GM20000 (cell line): ENCODE measurements at places on chromosomes 12 and 14.

DNA sequence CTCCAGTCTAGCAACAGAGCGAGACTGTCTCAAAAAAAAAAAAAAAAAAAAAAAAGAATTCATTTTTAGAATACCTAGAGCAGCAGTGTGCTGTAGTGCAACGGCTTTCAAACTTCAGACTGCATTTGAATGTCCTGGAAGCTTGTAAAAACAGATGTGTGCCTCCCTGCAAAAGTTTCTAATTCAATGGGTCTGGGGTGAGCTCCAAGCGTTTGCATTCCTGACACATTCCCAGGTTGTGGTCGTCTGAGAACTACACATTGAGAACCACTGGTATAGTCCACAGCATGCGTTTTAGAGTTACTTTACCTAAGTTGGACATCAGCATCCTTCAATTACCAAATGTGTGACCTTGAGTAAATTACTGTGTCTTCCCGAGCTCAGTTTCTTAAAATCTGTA is 816.8 kb downstream of the NRXN3 start:
- no peak for DNase-seq

- DNase-seq = no peak
Measured at GRCh38 chr14:31207287-31207754, 272 bp downstream of the HECTD1 start.

DNA sequence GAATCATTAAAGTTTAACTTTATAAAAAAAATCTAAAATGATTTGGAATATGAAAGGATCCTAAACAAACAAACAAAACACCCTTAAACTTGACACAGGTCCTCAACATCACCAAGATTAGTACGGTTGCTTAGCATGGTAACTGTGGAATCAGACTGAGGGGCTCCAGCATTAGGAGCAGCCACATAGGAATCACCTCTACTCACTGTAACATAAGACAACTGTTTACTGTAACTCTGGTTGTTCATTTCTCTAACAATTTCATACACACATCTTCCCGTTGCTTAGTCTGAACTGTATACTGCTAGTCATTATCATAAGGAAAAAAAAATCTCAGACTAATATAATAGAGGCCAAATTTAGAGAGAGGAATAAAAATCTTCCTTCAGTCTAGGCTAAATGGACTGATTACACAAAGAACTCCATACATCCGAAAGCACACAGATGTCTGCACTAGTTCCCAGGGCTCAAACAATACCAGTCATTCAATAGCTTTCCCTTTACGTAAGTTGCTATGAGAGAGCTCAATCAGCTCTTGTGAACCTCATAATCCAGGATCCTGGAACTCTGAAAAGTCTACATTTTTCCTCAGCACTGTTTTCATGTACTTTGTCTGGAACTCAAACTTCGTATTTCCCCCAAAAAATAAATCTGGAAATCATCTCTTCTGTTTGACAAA is 26.0 kb downstream of the LRP6 start:
- DNase-seq = no peak

GRCh38 chr12:66312189-66312588 is 9.9 kb downstream of the HELB start:
- no peak for DNase-seq

GRCh38 chr12:106358396-106359241 is 1.1 kb downstream of the POLR3B start:
- DNase-seq = no peak

- DNase-seq = no peak
Measured at GRCh38 chr12:53052419-53053217, 2.8 kb downstream of the TNS2 start.

- no peak for DNase-seq
Measured at GRCh38 chr12:92543359-92543758, 159.4 kb upstream of the PLEKHG7 start.

GRCh38 chr12:6273541-6274230 is 36.8 kb upstream of the PLEKHG6 start:
- peak; percentile 10 for DNase-seq

GRCh38 chr12:127696963-127697362 is 570.0 kb upstream of the TMEM132C start:
- no peak for DNase-seq

DNA sequence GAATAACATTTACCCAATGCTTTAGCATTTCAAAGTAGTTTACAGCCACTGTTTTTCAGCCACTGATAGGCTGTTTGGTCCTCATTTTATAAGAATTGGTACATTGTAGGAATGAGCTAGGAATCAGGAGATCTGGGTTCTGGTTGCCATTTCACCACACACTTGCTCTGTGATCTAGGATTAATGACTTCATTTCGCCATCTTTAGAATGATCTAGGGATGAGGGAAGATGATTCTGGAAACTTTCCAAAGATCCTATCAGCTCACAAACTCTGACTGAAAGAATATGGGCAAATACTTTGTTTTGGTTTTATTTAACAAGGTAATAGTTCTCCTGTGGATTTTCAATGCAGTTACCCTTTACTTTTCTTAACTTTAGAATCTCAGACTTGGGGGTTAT is 155.0 kb downstream of the GCH1 start:
- DNase-seq = no peak

DNA sequence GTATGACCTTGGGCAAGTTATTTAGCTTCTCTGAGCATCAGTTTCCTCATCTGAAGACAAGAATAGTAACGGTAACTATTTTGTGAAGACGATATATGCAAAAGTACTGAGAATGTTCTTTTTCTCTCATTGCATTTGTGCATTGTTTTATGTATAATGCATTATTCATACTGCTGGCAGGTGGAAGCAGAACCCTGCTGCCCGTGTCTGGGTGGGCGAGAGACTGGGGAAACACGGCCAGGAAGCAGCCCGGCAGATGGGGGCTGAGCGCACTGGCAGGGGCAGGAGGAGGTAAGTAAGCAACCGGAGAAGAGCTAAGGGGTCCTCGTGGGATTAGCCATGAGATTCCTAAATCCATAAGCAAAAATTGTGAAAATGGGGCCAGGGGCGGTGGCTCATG is 115.8 kb upstream of the MED13L start:
- no peak for DNase-seq

DNA sequence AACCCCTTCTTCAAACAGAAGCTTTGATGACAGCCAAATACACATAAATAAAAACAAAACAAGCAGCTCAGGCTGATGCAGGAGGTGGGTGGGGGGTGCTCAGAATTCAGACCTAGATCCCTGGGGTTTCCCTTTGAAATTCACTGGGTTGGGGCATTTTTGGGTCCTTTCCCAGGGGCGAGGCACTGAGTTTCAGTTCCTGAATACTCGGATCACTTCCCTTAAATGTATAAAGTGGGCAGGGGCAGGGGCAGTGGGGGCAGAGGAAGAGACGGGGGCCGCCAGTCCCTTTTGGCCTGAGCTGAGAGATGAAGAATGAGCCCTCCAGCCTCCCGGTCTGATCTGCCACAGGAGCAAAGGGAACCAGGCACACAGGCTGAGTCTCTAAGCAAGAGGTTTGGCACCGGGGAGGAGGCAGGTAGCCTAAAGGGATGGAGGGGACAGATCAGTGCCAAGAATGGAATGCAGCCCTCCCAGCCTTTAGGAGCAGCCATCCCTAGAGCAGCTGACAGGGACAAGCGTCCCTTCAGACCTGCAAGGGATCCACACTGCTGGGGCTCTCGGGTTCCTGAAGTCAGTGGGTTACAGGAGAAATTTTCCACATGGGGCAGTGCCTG is 20.3 kb downstream of the KDM2B start:
- peak; percentile 63 for DNase-seq

DNA sequence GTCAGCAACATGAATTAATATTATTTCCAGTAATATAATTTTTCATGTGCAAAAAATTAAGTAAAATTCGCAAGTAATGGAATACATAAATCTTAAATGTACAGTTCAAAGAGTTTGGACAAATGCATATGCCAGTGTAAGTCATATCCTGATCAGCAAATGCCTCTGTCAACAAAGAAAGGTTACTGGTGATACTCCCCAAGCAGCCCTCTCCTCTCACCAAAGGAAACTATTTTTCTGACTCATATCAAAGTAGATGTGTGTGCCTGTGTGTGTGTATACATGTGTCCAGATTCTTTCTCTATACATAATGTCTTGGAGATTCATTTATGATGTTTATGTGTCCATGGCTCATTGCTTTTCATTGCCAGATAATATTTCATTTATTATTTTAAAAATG is 1035.0 kb downstream of the SLC16A7 start:
- DNase-seq = no peak

DNA sequence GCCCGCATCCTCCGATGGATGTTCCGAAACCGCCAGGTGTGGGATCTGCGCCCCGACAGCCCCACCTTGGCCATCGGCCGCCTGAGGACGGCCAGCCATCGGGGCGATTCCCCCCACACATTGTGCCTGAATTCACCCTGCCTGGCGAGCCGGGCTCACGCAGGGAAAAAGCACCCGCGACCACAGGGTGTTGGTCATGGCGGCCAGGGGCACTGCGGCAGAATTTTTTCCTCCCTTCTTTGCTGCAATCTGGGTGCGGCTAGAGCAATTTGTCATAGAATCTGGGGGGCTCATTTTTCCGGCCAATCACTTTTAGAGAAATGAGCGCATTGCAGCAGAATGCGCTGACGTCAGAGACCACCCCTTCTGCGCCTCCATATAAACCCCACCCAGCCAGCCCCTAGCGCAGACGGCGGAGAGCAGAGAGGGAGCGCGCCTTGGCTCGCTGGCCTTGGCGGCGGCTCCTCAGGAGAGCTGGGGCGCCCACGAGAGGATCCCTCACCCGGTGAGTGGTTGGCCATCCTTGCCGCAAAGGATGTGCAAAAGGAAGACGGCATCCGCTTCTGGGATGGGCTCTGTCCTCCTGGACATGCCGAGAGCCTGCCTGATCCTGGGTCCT is at the start of gene MEG3:
TSS of gene MEG3 (plus strand) at position 406 of the 619 bp plus-strand sequence.
- no peak for DNase-seq

- DNase-seq = no peak
Measured at GRCh38 chr12:13680916-13681315, 300.5 kb downstream of the GRIN2B start.

GRCh38 chr12:78968226-78968625 is 103.7 kb downstream of the SYT1 start:
- DNase-seq = no peak

DNA sequence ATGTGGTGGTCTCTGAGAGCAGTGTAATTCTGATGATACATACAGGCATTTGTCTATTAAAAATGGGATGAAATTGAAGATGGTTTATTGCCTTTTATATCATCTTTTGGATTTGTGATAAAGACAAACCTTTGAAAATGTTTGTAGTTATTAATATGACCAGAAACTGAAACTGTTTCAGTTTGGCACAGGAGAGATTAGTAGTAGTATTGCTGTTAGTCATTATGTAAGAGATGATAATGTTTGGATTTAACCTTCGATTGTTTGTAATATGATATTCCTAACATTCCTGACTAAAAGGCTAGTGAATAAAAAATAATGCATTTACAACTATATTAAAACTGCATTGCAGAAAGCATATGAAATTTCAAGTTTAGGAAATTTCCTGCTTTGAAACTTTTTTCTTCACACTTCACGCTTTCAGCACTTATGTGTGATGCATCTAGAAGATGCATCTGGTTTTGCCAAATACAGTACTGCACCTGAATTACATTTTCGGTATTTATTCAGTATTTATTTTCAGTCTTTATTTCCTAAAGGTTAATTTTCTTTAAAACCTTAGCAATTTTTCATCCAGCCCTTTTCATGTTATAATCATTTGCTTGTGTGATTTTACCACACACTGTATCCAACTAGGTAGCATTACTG is 25.5 kb downstream of the ADIPOR2 start:
- peak; percentile 34 for DNase-seq

DNA sequence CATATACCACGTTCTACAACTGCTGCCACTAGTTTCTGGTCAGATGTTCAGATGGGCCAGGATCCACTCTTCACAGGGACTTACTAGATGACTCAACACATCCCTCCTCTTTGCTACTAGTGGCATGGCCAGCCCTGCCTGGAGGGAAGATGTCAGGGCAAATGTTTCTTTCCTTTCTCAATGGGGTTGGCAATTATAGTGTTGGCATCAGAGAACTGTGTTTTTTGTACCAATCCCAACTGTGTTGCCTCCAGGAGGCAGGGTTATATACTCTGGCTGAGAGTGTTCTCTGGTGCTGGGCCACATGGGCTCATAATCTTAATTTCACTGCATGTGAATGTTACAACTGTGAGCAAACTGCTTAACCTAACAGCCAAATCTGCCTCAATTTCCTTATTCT is 69.9 kb upstream of the AVPR1A start:
- no peak for DNase-seq

DNA sequence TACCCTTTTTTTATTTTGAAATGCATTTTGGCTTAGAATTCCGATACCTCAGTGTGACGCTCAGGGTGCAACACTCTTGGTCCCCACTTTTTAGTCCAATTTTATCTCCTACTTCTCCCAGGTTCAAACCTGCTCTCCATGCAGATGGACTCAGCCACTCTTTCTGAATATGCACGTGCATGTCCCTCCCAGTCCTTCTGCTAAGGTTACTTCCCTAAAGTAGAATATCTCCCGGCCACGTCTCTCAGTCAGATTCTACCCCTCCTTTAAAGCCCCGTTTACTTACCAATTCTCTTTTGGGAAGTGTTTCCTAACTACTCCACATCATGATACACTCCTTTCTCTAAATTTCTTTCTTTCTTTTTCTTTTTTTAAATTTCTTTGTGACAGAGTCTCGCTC is 15.5 kb upstream of the PARP11 start:
- no peak for DNase-seq

DNA sequence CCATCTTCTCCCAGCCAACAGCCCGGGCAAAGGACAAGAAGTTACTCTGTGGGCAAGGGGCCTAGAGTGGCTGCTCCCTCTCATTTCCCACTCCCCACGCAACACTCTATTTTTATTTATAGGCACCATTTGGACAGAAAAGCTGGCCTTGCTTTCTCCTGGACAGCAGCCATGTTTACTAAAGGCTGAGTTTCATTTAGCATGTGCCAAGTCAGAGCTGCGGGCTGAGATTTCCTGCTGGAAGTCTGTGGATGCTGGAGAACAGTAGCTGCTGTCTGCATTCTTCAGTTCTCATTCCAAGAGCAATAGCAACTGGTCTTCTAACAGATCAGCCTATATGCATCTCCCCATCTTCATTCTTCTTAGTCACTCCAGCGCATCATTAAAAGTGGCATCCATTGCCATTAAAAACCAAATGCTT is 8.3 kb downstream of the COL2A1 start:
- no peak for DNase-seq

GRCh38 chr12:14777271-14777670 is 26.0 kb downstream of the WBP11 start:
- no peak for DNase-seq

DNA sequence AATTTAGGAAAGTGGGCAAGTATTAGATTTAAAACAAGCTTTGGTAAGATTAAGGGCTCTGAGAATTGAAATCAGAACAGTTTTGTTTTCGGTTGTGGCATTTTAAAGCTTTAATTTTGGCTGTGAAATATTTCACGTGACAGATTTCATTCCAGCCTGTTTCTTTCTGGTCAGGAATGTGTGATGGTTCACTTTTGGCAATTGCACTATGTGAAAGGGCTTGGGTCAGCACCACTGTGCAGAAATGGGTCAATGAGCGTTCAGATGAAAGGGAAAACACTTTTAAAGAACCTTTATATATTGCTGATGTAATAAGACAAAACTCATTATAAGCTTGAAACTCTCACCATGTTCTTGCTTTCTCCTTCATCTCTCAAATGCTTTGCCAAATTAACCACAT is 17.1 kb downstream of the NUBPL start:
- DNase-seq = no peak
